T-cell (primary cell): ENCODE measurements at places on chromosomes 7 and 10.
A peak's percentile ranks its signal among the peaks of the same experiment; 100 is the strongest.

DNA sequence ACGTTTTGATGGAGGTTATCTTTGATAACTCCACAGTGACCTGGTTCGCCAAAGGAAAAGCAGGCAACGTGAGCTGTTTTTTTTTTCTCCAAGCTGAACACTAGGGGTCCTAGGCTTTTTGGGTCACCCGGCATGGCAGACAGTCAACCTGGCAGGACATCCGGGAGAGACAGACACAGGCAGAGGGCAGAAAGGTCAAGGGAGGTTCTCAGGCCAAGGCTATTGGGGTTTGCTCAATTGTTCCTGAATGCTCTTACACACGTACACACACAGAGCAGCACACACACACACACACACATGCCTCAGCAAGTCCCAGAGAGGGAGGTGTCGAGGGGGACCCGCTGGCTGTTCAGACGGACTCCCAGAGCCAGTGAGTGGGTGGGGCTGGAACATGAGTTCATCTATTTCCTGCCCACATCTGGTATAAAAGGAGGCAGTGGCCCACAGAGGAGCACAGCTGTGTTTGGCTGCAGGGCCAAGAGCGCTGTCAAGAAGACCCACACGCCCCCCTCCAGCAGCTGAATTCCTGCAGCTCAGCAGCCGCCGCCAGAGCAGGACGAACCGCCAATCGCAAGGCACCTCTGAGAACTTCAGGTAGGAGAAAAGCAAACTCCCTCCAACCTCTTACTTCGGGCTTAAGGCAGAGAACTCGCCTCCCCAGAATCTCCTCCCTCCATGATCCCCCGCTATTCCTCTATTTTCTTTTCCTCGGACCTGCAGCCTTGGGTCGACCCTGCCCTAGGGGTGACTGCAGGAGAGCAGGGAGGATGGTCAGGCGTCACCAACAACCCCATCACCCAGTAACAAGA is at the start of gene SERPINE1:
TSS of gene SERPINE1 (plus strand) at position 454 of the 809 bp plus-strand sequence. CDS start 1,290 bp downstream, outside the sequence.
- peak; percentile 39 for DNase-seq

GRCh38 chr10:14397066-14397465 is 66.3 kb upstream of the FRMD4A start:
- DNase-seq: no peak

GRCh38 chr10:115936926-115937767 is 335.9 kb downstream of the GFRA1 start:
- no peak for DNase-seq

DNA sequence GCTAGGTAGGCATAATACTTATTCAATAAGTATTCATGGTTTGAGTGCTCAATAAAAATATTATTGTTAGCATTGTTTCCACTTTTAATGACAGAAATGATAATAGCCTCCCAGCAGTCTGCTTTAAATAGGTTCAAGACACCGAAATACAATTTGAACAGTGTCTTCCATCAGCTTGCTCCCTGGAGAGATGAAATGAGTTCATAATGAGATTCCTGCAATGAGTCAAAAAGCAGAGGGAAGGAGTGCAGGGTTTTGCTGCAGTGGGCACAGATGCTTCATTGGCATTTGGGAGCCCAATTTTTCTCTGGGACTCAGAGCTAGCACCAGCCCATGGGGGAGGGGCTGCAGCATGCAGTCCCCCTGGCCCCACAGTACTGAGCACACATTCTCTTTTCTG is 32.6 kb upstream of the CHCHD3 start:
- no peak for DNase-seq

- no peak for DNase-seq
These were observed 92.1 kb downstream of the ABCC2 start for GRCh38 chr10:99874341-99875085.

- no peak for DNase-seq
These were observed 4.5 kb upstream of the ITGB1 start for GRCh38 chr10:32962521-32962920.

DNA sequence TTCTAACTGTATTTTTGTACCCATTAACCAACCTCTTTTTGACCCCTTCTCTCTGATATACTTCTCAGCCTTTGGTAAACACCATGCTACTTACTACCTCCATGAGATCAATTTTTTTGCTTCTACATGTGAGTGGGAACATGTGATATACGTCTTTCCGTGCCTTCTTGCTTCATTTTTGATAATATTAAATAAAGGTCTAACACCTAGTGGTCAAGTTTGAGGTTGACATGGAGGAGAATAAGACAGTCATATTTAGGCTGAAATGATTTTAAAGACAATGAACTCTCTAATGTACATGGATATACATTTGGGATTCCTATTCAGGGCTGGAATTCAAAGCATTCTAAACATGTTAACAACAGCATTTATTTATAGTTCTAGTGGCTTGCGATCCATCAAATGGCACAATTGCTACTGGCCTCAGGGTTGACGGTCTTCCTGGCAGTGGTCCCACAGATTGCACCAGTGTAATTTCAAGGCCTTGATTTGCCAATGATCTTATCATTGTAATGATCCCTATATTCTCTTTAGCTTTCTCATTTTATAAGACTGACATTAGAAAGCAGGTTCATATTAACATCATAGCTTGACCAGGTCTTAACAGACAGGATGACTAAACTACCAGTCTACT is 315.9 kb upstream of the ETV1 start:
- DNase-seq: no peak

- no peak for DNase-seq
These were observed 47.5 kb upstream of the AGR3 start for GRCh38 chr7:16929146-16929762.

- no peak for DNase-seq
These were observed 85.4 kb upstream of the TRIL start for GRCh38 chr7:29043576-29043975.

DNA sequence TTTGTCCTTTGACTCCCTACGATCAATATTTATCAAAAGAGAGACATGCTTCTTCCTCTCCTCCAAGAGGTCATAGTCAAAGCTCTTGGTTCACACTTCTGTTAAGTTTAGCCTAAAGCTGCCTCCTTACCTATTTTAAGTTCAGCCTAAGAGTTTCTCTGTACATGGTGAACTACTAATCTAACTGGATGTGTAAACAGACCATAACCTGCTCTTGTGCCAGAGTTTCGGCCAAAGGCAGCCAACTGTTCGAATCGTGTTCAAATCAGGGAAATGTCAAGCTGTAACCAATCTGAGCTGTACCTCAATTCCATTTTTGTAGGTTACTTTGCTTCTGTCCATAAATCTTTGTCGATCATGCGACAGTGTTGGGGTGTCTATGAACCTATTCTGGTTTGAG is 414.8 kb downstream of the PHTF2 start:
- no peak for DNase-seq

DNA sequence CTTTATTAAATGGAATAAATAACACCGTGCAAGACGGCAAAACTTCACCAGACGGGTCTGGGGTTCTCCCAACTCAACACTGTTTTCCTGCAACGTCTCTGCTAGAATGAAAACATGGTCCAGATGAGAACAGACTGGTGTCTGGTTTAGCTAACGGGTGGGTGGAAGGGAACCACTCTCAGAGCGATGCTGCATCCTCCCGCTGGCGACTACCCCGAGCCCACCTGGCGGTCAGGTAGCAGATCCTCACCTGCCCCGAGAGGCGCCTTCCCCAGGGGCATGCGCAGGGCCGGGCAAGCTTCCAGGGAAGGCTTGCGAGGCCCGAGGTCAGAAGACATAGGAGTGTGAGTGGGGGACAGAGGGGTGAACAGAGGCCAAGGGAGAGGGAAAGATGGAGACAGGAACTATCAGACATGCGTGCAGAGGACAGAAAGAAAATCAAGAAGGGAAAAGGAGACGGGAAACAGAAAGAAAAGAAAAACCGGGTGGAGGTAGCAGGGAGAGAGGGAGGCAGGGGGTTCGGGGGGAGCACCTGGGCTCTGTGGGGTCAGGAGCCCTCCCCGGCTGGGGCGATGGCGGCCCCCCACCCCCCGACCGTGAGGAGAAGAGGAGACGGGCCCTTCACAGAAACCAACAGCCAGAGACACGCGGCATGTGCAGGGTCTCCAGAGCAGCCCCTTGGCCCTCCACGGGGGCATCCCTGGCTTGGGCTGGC is 222.0 kb downstream of the MAD1L1 start:
- DNase-seq: no peak

- no peak for DNase-seq
These were observed 13.3 kb downstream of the TMEM120A start for GRCh38 chr7:75981203-75981452.

DNA sequence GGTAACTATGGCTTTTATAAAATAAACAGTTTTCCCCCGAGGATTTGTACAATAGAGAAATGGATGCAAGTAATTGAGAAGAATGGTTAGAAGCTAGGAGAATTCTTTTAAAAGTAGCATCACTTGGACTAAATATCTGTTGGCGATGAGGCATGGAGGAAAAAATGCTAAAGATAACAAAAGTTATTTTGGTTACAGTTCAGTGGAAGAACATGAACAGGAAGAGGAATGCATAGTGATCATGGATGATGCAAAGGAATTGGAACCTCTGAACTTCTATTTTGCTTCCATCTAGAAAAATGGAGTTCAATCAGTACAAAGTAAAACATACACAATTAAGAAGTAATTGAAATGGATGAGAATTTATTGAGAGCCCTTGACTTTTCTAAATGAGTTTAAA is 32.9 kb downstream of the ENTPD1 start:
- DNase-seq: no peak

GRCh38 chr7:96300986-96301385 is 20.9 kb downstream of the SLC25A13 start:
- DNase-seq: no peak

DNA sequence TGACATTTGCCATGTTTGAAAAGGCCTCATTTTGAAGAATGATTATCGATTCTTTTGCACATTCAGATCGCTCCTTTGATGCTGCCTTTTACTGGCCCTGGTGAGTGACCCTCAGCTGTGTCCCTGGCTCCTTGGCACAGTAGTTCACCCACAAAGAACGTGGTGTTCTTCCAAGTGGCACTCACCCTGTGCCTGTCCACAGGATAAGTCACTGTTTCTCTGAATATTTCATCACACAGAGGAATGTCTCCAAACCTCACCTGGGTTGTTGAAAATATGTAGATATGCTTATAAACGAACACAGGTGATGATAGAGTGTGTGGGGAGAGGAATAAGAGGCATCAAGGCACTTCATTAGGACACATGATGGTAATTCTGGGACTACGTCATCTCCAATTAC is 810.7 kb downstream of the CCSER2 start:
- no peak for DNase-seq

DNA sequence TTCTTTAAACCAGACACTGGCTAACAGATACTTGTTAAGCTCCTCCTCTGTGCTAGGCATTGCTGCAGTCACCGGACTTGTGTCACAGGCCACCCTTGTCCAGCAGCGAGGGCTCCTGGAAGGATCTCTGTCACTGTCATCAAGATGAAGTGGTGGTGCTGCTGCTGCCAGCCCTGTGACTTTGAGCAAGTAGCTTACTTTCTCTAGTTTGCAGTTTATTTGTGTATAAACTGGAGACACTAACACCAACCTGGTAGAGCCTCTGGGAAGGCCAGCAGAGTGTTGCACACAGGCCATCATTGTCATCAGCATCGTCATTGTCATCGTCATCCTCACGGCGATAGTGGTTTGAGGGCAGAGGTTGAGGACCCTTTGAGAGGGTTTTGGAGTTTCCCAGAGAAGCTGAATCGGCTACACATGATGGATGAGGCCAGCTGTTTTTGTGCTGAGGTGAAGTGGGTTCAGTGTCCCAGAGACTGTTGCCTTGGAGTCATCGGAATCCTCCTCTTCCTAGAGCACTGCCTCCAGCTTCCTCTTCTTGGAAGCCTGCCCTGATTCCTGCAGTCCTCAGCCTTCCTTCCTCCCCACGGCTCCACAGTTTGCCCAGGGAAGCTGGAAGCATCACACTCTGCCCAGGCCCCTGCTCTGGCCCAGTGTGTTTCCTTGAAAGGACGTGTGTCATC is 128.4 kb downstream of the GRK5 start:
- DNase-seq: no peak

GRCh38 chr7:127154101-127154500 is 98.6 kb downstream of the GRM8 start:
- DNase-seq: no peak

DNA sequence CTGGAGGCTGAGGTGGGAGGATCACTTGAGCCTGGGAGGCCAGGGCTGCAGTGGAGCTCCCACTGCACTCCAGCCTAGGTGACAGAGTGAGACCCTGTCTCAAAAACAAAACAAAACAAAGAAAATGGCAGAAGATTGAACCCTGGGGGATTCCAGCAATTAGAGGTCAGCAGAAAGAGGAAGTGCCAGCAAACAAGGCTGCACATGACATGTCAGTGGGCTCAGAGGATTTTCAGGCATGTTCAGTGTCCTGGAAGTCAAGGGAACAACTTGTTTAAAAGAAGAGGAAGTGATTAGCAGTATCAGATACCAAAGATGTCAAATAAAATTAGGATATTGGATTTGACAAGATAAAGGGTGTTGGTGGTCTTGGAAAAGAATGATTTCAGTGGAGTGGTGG is 32.3 kb downstream of the RAB18 start:
- no peak for DNase-seq

- DNase-seq: no peak
These were observed 329.6 kb upstream of the NPVF start for GRCh38 chr7:25557930-25558329.

- DNase-seq: no peak
These were observed 15.0 kb upstream of the TFEC start for GRCh38 chr7:116045532-116045931.

DNA sequence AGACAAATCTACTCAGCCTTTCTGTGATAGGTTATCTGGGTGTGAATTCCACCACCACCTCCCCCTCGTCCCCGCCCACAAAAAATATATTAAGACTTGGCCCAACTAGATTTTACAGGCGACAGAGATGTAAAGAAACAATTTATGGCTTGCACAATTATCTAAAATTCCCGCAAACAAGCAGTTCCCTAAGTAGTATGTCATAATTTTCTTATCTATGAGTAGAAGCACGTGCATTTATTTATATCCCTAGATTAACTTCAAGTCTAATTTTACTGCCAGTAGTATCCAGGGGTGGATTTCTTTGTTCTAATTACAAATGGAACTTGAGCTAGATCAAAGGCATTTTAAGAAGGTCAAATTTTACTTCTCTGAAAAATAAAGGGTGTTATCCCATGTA is 1.7 kb downstream of the TSPAN12 start:
- DNase-seq: no peak

- DNase-seq: no peak
These were observed 24.2 kb upstream of the RASSF4 start for GRCh38 chr10:44935201-44935965.

DNA sequence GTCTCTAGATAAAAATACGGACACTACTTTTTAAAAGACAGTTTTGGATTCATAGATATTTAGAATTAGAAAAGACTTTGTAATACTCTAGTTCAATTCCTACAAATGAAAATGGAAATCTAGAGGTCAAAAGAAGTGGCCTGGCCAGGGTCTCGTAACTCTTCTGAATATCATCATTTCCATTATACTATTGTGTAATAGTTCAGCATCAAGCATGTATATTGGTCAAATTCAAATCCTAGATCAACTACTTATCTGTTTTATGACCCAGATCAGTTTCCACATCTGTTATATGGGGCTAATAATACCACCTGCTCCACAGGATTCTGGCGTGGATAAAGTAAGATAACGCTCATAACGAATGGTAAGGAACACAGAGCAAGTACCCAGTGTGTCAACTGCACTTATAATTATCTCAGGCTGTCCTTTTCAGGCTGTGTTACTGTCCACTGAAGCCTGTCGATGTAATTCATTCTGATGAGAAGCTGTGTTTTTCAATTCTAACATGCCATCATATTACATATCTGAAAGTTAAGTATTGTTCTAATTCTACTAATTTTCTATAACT is 54.3 kb downstream of the ARHGAP21 start:
- DNase-seq: no peak
